ENCODE measurements at places on chromosomes 3 and 15.

DNA sequence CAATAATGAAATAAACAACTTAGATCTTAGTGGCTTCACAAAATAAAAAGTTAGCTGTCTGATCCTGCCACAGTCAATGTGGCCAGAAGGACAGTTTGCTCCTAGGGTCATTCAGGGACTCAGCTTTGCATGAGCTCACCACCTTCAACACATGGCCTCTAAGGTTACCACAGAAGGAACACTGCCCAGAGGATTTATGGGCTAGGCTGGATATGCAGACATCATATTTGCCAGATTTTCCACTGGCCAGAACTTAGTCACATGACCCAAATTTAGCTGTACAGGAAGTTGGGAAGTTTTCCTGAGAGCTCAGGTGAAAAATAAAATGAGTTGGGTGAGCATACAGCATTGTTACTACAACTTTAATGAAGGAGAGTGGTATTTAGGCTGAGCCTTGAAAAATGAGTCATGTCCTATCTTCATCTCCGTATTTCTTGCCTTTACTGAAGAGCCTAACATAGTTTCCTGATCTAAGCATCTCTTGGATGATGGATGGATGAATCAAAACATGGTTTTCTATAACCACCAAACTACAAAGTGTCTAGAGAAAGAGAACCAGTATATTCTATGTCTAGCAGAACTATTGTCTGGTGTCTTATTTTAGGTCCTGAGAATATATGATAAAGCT, 54.9 kb upstream of the TMEM108 start:
- DNase-seq: no peak

DNA sequence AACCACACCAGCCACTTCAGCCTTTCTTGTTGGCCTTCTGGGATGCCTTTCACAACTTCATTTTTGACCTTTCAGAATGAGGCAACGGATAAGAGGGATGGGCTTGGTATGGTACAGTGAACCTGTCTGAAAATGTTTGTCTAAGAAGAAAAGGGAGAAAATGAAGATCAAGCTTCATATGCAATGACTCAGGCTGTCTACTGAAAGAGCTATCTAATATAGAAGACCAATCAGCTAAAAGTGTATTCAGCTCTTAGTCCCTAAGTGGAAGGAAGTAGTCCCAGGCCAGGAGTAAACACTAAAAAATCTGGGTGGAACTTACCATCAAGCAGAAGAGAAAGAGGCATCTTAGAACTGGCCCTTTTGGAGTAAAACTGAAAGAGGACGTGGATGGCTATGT, 12.2 kb upstream of the UPK1B start:
- no peak for DNase-seq

GRCh38 chr15:83082730-83083386, 15.8 kb upstream of the BTBD1 start:
- DNase-seq: no peak

DNA sequence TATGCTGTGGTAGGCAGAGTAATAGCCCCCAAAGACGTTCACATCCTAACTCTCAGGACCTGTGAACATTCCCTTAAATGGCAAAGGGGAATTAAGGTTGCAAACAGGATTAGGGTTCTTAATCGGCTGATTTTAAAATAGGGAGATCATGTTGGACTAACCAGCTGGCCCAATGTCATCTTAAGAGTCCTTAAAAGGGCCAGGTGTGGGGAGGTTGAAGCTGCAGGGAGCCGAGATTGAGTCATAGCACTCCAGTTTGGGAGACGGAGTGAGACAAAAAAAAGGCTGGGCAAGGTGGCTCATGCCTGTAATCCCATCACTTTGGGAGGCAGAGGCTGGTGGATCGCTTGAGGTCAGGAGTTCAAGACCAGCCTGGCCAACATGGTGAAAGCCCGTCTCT, 1.6 kb upstream of the FLNB start:
- no peak for DNase-seq

- no peak for DNase-seq
Observed at GRCh38 chr15:93527374-93528050, 438.5 kb upstream of the RGMA start.

- DNase-seq: no peak
Observed at GRCh38 chr3:194450341-194450740, 36.5 kb downstream of the ATP13A3 start.

DNA sequence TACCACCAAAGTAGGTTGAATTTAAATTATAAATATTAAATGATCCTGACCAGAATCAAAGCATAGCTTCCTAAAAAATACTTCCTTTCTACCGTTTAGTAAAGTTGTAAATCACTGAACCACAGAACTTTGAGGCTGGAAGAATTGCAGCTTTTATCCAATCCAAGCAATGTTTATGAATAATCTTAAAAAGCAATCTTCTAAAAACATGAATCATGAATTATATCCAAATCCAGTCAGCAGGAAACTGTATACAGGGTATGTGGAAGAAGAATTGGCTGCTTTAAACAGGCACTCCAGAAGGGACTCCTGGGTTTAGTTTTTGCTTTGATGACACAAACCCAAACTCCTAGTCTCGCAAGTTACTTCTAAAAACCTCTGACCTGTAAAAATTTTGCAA, 30.2 kb downstream of the HEG1 start:
- DNase-seq: no peak

DNA sequence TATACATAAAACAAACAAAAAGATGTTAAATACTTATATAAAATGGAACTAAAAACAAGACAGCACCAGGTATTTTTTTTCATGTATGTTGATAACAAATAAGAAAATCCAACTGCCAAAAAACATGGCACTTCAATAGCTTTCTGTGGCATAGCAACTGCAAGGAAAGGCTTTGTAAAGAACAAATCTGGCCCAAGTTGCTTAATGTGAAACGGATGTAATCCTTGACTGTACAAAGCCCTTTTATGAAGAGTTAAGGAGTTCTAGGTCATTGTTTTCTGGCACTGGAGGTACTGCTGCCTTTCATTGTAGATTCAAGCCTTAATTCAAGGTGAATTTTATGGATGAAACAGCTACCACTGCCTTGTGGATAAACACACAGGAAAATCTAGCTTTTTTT, 68.8 kb upstream of the SLC12A8 start:
- no peak for DNase-seq

- no peak for DNase-seq
Observed at GRCh38 chr3:152039887-152040286, 166.4 kb downstream of the SUCNR1 start.

DNA sequence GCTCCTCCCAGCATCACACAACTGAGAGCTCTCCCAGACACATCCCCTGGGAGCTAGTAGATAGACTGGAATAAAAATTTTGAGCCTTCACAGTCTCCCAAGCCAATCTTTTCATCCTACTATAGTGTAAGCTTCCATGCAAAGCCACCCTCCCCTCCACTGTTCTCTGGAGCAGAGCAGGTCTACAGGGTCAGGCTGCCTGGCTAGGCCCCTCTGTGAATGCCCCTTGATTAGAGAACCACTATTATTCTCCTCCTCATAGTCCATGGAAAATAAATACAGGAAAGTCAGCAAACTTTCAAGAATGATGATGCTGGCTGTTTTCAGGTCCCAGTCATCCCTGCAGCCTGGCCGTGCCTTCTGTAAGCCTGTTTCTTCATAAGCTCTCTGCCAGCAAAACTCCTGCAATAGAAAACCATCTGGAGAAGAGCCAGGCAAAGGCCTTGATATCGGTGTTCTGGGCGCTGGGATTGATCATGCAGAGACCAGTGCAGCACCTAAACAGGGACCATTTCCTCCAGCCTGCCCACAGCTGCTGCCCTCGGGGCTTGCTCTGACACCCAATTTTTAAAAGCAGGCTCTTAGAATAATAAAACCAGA, 51.7 kb downstream of the CRYGS start:
- no peak for DNase-seq

GRCh38 chr3:45482829-45483228, 94.5 kb downstream of the LARS2 start:
- DNase-seq: no peak

- no peak for DNase-seq
Observed at GRCh38 chr3:134543113-134543512, 57.3 kb downstream of the CEP63 start.

GRCh38 chr3:2148561-2149340, 50.1 kb downstream of the CNTN4 start:
- DNase-seq: no peak

- no peak for DNase-seq
Observed at GRCh38 chr3:152258448-152259393, 10.0 kb upstream of the MBNL1 start.

DNA sequence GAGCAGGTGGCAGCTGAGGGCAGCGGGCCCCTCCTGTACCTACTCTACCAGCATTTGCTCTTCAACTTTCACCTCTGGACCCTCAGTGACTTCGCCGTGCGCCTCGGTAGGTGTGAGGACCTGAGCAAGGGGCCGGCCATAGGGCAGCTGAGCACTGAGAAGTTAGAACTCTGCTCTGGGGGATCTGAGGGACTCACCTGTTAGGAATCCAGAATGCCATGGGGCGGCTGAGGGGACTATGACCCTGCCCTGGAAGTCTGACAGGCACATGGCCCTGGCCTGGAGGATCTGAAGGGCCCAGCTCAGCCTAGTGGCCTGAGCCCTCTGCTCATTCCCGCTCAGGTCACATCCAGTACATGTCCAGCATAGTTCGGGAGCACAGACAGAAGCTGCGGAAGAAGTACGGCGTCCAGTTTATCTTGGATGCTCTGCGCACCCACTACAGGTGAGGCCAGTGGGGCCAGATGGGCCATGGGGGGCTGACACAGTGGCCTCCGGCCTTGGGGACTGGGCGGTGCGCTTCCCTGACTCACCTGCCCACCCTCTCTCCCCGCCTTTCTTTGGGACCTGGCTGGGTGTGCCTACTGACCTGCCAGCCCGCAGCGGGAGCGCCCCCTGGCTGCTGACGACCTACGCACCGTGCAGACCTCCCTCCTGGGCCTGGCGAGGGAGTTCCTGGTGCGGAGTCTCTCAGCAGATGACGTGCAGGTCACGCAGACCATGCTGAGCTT, 18.8 kb downstream of the NBEAL2 start:
- DNase-seq: peak; percentile 88

GRCh38 chr15:55461447-55461846, 46.6 kb downstream of the DNAAF4 start:
- DNase-seq: no peak

GRCh38 chr3:188728371-188728896, 443.3 kb upstream of the TPRG1 start:
- DNase-seq: no peak

DNA sequence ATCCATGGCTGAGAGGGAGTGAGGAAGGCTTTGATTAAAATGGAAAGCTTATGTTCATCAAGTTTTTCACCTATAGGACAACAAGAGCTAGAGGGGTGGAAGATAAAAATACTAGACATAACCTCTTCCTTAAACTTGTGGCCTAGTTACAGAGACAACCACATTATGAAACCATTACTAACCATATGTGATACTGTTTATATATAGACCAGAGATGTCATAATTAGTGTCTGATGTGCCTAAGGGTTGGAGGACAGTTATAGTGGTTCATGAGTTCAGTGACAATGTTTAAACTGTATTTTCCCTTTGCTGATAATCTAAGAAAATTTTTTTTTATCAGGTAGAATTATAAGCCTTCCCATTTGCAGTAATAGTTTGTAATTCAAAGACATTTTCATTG, 23.7 kb downstream of the PHLDB2 start:
- no peak for DNase-seq

GRCh38 chr15:48748535-48748934, 62.3 kb downstream of the CEP152 start:
- DNase-seq: no peak

DNA sequence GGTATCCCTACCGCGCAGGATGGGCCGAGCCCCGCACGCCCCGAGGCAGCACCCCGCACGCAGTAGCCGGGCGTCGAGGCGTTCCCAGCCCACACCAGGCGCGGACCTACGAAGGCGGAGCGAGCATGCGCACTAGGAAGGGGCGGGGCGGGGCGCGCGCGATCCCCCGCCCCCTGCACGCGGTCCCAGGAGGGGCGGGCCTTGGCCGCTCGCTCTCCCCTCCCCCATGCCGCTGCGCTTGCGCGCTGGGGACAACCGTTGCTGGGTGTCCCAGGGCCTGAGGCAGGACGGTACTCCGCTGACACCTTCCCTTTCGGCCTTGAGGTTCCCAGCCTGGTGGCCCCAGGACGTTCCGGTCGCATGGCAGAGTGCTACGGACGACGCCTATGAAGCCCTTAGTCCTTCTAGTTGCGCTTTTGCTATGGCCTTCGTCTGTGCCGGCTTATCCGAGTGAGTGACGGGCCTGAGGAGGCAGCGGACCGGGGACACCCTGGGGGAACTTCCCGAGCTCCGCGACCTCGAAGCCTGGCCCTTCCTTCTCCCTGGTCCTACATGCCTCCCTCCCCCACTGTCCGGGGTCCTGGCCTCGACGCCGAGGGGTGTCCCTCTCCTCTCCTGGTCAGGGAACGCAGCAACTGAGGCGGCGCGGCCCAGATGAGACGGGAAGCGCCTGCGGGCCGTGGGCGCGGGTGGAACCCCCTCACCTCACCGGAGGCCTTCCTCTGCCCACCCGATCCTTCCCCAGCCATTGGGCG, at the start of gene SPESP1:
Gene SPESP1 (plus strand): TSS at position 258 of the 755 bp plus-strand sequence. CDS start 129 bp downstream, at position 387.
- DNase-seq: peak; percentile 69

DNA sequence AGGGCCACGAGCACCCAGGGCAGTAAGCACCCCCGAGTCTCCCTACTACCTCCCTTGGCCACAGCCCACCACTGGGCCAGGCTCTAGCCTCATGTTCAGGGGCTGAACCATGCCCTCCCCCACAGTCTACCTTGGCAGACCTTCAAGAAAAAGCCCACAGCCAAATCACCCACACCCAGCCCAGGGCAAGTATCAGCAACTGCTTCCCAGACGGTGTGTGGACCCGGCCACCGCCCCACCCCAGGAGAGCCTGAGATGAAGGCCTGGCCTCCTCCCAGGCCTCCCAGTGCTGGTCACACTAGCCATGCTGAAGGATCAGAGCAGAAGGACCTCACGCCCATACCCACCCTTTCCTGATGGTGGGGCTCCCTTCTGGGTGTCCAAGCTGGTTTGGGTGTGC, 92.0 kb upstream of the LINGO1 start:
- no peak for DNase-seq

GRCh38 chr3:94515983-94516382, 453.1 kb downstream of the NSUN3 start:
- no peak for DNase-seq

GRCh38 chr15:87829332-87830050, 427.0 kb downstream of the NTRK3 start:
- no peak for DNase-seq

DNA sequence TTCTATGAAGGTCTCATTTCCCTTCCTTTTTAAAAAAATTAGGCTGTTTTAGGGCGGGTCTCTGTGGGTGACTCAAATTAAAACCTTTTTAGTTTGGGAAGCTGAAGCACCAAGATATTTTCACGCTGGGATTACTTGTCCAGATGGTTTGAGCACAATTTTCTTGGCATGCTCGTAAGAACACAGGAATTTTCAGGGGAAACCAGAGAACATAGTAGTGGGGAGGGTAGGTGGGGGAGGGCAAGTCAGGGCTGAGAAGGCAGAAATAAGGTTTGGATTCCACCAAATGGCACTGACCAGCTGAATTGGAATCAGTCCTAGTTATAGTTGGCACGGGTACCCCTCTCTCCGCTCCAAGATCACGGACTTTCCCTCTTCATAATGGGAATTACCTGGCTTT, 97.3 kb upstream of the LRIG1 start:
- no peak for DNase-seq

All from activated CD8-positive, alpha-beta memory T cell treated with anti-CD3 and anti-CD28 coated beads, Interleukin-2, amount 50 U/mL, for 48 hours (primary cell).